ENCODE measurements at places on chromosomes 2 and 18.

DNA sequence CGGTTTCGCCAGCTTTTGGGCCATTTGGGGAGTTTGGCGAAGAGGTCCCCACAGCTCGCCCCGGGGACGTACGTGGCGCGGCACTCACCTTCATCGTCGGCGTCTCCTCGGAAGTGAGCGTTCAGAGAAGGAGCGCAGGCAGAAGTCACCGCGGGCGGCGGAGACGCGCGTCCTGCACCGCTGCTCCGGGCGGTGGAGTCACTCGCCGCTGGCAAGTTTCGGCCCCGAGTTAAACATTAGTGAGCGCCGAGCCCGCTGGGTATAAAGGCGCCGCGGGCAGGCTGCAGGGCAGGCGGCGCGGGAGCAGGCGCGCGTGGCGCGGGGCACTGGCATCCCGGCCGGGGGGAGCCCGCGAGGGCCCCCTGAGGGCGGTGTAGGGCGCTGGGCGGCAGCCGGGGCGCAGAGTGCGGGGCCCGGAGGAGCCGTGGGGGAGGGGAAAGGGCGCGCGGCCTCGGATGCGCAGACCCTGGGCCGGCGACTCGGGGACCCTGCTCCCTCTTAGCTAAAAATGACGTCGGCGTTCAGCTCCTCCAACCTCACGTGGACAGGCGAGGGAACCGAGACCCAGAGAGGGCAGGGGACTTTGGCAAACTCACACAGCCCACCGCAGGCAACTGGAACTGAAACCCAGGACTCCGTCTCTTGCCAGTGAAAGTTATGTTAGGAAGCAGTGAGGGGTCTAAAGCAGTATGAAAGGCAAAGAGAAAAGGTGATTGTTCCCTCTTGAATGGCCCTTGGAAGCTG lies at the start of gene DPP4:
TSS of gene DPP4 (minus strand) at position 328 of the 744 bp plus-strand sequence. CDS start at position 94, 234 bp downstream.
- peak; percentile 31 for DNase-seq

GRCh38 chr18:5585653-5586052 lies 41.9 kb upstream of the EPB41L3 start:
- DNase-seq: no peak

- peak; percentile 29 for DNase-seq
Observed at GRCh38 chr18:77560341-77560992, 310.8 kb downstream of the GALR1 start.

DNA sequence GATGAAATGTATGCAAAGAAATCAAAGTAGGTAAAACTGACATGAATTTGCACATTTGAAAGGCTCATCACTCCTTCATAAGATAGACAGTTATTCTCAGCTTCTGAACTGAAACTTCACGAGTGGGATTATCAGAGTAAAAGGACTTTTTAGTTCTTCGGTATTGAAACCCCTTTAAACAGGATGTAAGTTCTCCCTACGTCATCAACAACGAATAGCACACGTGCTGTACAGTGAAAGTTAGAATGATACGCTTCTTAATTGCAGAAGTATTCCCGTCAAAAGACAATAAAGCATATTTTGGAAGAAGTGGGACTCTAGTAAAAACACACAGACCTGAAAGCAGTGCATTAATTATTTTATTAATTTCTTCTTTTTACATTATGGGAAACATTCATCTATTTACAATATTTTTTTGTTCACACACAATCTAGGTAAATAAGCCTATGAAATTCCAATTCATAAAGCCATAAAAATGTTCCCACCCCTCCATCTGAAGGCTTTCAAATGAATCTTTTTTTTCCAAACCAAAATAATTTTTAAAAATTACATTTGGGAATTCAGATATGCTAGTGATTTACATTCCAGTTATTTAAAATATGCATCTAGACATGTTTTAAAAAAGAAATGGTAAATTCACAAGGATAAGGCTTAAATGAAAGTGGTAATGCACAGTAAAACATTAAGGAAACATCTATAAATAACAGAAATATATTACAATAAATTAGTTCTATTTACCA lies 45.9 kb downstream of the TGIF1 start:
- peak; percentile 20 for DNase-seq

- DNase-seq: no peak
Observed at GRCh38 chr2:22530131-22530530, 854.8 kb upstream of the KLHL29 start.

DNA sequence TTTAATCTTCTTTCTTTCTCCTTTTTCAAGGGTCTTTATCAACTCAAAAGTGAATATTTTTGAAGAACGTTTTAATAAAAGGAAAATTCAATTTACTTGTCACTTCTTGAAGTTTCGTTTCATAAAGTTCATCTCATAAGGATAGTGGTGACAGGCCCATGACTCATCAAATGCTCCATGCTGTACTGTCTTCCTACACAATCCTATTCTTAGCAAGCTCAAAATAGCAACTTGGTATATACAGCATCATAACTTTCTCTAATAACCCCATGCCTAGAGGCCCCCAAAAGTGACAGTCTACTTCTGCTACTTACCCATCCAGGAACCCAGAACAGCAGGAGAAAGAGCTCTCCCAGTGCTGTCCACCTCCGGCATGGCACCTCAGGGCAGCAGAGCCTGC lies 7.7 kb downstream of the FBXO15 start:
- peak; percentile 78 for DNase-seq

Measured in fibroblast of skin of right biceps (primary cell).